Fibroblast of upper back skin (primary cell): ENCODE measurements at places on chromosomes 5 and 9.

GRCh38 chr9:124621371-124622328 lies 114.5 kb upstream of the NR5A1 start:
- peak; percentile 85 for DNase-seq

GRCh38 chr5:159456722-159457465 lies 126.6 kb upstream of the IL12B start:
- peak; percentile 45 for DNase-seq

DNA sequence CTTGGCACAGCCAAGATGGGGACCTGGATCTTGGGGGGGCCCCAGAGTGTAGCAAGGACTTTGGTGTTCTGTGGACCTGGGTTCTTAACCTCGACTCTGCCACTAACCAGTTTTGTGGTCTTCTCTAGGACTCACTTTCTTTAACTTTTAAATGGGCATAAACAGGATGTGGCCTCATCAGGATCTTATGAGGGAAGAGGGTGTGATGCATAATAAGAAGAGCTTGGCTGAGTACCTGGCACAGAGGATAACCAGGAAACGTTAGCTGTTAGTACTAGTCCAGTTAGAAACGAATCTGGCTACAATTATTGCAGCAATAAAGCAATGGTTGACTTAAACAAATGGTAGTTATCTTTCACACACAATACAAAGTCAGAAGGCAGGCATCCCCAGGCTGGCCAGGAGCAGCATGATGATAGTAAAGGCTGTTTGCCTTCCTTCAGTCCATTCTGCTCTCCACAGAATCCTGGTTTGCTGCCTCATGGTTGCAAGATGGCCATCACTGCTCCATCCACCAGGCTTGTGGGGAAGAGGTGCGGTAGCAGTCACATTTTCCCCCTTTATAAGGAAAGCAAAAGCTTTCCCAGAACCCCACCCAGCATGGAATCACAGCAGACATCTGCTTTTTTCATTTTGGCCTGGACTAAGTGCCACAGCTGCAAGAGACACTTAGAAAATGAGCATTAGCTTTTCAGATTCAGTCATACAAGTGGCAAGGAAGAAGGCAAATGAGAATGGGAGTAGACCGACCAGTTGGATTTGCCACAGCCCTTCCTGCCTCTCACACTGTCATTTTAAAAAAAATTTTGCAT lies 225.0 kb downstream of the AOPEP start:
- no peak for DNase-seq

DNA sequence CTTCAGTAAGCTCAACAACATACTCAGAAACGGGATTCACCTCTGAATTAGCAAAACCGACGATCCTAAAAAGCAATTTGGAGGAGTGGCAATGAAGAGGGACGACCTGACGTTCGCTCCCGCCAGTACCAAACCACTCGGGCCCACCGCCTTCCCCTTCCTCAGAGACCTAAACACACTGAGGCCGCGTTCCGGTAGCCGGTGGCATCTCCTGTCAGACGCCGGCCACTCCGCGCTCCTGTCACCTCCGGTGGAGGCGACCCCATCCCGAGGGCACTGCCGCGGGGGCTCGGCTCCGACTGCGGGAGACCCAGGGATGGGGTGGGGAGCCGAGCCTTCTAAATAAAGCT lies 617 bp downstream of the PPP6C start:
- DNase-seq = no peak

GRCh38 chr5:180194410-180195345 lies 14.3 kb downstream of the RASGEF1C start:
- no peak for DNase-seq

GRCh38 chr9:72276429-72276828 lies 88.6 kb downstream of the ZFAND5 start:
- DNase-seq = no peak

- no peak for DNase-seq
Measured at GRCh38 chr9:110121170-110121569, 86.8 kb downstream of the C9orf152 start.

DNA sequence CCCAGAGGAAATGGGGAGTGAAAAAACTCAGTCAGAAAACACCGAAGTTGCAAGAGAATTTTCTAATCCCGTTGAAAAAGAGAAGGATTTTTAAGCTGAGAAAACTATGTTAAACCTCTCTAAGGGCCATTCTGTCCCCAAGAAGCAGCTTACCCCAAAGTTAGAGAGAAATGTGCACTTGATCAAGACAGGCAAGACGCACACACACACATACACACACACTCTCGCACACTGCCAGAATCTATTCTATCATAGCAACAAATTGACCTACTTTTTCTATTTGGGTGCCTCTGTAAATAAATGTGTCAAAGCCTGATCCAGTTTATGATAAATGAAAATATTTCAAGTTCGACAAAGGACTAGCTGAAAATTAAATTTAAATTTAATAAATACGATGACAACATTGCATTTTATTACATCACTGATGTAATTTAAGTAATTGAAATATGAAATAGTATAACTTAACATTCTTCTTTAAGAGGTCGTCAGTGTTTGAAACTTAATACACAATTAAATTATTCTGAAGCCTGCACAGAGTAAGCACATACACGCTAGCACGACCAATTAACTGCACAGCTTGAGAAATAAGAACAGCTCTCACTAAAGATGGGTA lies 5.9 kb downstream of the NFIL3 start:
- DNase-seq = peak; percentile 9

- peak; percentile 46 for DNase-seq
Measured at GRCh38 chr9:2740616-2741015, 23.3 kb downstream of the KCNV2 start.

DNA sequence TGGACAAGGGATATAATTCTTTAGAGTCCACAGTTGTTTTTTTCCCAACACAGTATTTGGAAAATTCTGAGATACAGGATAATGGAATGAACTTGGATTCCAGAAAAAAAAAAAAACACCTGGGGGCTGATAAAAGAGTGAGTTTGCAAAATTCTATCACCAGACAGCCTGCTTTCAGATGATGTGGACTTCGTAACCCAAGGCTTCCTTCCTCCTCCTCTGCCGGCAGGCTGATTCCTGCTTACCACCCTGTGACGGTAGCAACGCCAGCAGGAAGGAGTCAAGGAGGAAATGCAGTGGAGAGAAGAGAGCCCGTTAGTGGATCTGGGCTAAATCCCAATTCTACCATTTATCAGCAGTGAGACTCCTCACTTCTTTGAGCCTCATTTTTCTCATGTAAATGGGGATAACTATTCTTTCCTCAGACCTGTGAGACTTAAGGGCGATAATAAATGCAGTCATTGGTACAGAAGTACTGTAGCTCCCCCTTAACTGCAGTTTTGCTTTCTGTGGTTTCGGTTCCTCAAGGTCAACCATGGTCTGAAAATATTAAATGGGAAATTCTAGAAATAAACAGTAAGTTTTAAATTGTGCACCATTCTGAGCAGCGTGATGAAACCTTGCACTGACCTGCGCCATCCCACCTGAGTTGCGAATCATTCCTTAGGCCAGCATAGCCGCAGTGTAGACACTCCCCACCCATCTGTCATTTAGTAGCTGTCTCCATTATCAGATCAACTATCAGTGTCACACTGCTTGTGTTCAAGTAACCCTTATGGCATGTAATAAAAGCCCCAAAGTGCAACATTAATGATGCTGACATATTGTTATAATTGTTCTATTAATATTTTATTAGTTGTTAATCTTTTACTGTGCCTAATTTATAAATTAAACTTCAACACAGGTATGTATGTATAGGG lies 71.4 kb downstream of the DCP2 start:
- no peak for DNase-seq

GRCh38 chr9:116643691-116644090 lies 43.4 kb upstream of the TRIM32 start:
- peak; percentile 84 for DNase-seq

- DNase-seq = peak; percentile 66
Measured at GRCh38 chr5:73437777-73438644, 10.6 kb downstream of the FOXD1 start.

GRCh38 chr5:150815010-150815409 lies 31.3 kb upstream of the IRGM start:
- DNase-seq = no peak

- DNase-seq = no peak
Measured at GRCh38 chr9:99349870-99350269, 127.8 kb downstream of the SEC61B start.

DNA sequence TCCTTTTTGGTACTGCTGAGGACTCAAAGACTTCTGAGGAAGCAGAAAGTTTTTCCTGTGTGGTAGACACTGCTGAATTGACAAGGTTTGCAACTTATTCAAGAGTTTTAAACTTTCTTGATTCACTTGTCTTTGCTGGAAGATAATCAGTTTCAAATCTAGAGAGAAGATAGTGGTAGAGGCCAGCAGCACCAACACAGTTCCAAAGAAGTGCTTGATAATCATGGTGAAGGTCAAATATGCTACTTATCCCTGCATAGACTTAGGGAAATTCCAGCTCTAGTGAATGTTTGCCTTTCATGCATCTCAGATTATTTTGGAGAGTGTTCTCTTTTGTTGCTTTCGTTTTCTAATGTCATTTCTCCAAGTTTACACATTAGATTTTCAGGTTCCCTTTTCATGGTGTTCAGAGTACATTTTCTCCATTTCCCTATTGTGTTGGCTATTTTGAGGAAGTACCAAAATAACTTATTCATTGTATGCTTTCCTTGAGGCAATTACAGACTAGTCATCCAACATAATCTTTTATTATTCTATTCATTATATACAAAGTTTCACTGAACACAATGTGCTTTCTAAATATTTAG lies 550 bp downstream of the IFNE start:
- no peak for DNase-seq

DNA sequence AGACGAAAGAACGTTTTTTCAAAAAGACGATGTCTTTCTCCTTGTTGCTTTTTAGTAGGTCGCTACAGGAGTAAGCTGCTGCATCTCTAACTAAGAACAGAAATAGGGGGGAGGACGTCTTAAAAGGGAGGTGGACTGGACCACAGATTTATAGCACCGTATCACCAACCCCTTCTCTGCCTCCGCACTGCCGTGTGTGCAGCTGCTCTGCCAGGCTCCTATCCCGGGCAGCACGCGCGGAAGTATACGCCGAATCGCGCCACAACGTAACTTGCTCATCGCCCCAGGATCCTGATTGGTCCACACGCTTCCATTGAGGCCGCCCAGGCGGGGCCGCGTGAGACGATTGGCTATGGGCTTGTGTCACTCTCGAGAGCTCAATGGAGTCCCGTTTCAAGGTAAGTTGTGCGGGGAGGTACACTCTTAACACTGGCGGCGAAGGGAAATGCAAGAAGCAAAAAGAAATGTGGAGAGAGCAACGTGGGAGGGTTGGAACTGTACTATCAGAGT lies at the start of gene ELAVL2:
ELAVL2 (minus strand) TSS at position 121 of the 510 bp plus-strand sequence. CDS start 64,006 bp downstream, outside the sequence.
- peak; percentile 98 for DNase-seq

GRCh38 chr9:70589571-70590314 lies 175.3 kb upstream of the KLF9 start:
- DNase-seq = peak; percentile 92

DNA sequence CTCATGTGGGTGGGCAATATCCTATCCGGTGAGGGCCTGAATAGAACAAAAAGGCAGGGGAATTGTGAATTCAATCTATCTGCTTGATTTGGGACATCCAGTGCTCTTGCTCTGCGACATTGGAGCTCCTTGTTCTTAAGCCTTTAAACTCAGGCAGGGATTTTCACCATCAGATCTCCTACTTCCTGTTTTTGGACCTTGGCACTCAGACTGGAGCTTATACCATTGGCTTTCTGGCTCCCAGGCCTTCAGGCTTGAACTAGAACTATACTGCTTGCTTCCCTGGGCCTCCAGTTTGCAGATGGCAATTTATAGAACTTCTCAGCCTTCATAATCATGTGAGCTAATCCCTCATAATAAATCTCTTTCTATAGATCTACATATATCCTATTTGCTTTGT lies 134.3 kb upstream of the CLINT1 start:
- DNase-seq = no peak

DNA sequence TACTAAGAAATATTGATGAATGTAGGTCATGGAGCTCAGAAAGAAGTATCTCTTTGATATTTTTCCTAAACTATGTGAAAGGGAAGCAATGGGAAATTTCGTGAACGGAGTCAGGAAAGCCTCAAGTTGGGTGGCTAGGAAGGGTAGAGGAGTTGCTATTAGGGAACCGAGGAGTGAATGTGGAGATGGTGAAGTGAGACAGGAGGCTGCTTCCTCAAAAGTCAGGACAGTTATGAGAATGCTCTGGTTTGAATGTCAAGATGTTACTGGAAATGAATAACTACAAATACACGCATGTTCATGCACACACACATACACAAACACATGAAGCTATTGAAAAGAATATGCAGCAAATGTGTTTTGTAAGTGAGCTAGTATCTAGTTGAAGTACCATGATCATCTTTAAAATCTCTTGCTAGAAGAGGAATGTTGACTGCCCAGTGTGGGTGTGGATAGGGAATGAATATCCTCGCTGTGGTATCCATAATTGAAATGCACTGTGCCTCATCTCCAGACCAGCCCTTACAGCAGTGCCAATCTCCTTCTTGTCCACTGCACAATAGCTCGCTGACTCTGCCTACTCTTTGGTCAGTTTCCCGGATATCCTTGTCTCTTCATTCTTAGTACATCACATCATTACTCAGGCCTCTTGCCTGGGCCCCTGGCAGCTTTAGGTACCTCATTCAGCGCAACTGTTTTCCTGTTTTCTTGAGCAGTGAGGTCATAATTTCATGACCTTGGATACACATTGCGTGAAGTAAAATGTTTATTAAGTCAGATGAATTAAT lies 21.9 kb upstream of the PDCD1LG2 start:
- DNase-seq = no peak

DNA sequence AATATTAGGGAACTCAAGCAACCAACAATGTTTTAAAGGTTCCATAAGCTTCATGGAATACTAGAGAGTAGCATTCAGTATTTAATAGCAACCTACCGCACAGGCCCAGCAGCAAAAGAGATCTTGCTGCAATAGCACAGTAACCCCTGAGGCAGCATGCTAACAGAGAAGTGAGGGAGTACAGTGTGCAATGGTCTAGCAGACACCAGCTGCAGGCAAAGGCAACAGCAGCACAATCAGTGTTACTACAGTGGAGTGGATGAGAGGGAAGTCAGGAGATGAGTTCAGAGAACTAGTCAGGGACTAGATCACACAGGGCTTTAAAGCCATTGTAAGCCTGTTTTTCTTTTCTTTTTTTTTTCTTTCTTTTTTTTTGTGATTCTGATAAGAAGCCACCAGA lies 2.8 kb downstream of the TICAM2 start:
- DNase-seq = peak; percentile 54

GRCh38 chr5:107739661-107740060 lies 68.9 kb upstream of the EFNA5 start:
- no peak for DNase-seq

- DNase-seq = no peak
Measured at GRCh38 chr5:168303393-168304025, 12.1 kb downstream of the WWC1 start.

DNA sequence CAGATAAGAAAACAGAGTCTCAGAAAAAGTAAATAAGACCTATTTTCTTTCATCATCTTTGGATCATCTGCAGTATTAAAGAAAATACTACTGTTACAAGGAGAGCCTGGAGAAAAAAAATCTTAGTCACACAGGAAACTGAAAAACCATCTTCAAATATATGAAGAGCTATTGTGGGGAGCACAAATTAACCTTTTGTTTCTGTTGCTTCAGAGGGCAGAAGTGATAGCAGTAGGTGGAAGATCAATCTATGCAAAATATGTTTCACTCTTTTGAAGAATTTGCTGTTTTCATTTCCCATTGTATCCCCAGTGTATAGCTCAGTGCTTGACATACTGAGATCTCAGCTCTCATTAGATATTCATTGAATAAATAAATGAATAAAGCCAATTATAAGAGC lies 13.1 kb upstream of the CEMIP2 start:
- DNase-seq = no peak

- DNase-seq = no peak
Measured at GRCh38 chr9:86867804-86868313, 79.4 kb downstream of the GAS1 start.
